ENCODE measurements at places on chromosomes 7 and 10. TPM values are rescaled to one million over a fixed set of nuclear protein-coding genes. Genes with fewer than 3 reads are reported as not detected.

GRCh38 chr10:47029181-47030009, 118.2 kb downstream of the PTPN20 start:
- peaks cover 2% of the 10 kb centered on the region for H3K4me1 ChIP-seq
- H3K4me3 ChIP-seq, result no peak overlapping the region
- DNase-seq, result no peak
- no peaks in the 10 kb centered on the region for H3K36me3 ChIP-seq
- H3K27me3 ChIP-seq, result peaks cover 4% of the 10 kb centered on the region
- no peak overlapping the region for H3K27ac ChIP-seq

Gene TMEM236
- 0.07 TPM for total RNA-seq

Gene CNNM2
- total RNA-seq, result 14.3 TPM

Gene PALD1
- total RNA-seq, result 15.5 TPM

Gene SYT15B
- total RNA-seq, result not detected

GRCh38 chr10:126592901-126593300, 77.6 kb downstream of the C10orf90 start:
- H3K4me1 ChIP-seq, result no peaks in the 10 kb centered on the region
- H3K27ac ChIP-seq, result no peak overlapping the region
- DNase-seq, result no peak

DNA sequence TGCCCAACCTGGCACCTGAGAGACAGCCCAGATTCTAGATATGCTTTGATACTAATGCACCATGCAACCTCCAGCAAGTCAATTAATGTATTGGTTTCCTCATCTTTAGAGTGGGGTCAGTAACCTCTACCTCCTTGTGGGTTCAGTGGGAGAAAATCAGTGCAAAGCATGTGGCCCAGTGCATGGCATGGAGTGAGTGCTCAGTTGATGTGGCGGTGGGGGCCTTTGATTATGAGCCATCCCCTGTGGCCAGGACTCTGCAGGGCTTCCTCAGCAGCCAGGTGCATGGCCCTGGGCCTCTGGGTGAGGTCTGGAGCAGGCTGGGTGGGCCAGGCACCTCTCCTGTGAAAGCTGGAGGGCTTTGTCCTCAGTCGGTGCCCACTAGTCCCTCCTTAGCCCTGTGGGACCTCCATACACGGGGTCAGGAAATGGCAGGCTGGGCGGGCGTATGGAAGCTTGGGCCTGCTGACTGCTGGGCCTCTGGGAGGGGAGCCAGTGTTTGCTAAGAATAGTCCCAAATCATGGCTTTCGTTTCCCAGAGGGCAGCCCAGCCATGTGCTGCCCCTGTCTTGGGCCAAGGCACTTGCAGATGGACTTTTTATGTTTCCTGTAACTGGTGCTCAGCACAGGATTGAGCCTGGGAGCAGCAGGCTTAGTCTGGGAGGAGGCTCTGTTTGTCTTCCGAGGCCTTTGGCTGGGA, 3.4 kb downstream of the PALD1 start:
- no peak overlapping the region for H3K4me3 ChIP-seq
- H3K27me3 ChIP-seq, result peaks cover 6% of the 10 kb centered on the region
- no peaks in the 10 kb centered on the region for H3K36me3 ChIP-seq
- peaks cover 18% of the 10 kb centered on the region for H3K4me1 ChIP-seq
- no peak overlapping the region for H3K27ac ChIP-seq

Gene ITGA8
- 0.93 TPM for total RNA-seq

DNA sequence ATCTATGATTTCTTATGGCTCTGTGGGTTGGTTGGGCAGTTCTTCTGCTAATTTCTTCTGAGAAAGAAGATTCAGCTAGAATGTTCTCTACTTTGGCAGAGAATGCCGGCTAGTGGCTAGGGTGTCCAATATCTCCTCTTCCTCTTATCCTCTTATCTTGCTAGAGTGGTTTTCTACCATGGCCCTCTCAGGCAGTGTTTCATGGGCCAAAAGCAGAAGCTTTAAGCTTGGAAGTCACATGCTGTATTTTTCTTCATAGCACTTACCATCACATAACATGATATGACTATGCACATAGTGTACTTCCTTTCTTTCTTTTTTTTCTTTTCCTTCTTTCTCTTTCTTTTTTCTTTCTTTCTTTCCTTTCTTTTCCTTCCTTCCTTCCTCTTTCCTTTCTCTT, 140.0 kb downstream of the ITGB8 start:
- peaks cover 3% of the 10 kb centered on the region for H3K4me1 ChIP-seq
- no peak for DNase-seq
- H3K4me3 ChIP-seq, result no peak overlapping the region
- H3K27me3 ChIP-seq, result no peaks in the 10 kb centered on the region

DNA sequence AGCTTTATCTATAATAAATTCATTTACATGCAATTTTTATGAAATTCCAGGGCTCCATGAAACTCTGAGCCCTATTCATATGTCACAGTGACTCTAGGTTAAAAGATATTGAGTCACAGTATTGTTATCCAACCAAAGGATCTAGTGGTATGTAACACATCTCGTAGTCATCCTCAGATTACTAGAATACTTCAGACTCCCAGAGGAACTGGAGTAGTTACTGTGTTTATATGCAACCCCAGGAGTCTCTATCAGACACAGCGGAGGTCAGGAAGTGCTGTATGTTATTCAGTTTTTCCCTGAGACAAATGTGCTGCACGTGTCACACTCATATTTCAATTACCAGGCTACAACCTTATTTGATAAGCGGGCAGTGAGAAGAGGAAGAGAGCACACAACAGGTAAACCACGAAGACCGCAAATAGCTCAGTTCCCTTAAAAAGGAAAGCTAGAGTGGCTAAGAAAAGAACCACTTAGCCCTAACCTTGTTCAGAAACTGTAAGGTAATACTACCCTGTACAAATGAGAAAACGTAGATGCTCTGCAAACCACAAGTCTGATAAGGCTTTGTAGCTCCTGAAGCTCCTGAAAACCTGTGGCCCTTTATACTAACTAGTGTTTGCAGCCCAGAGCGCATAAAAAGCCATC, 114.0 kb upstream of the CNTNAP2 start:
- no peaks in the 10 kb centered on the region for H3K27me3 ChIP-seq
- no peak for DNase-seq
- no peaks in the 10 kb centered on the region for H3K36me3 ChIP-seq
- no peak overlapping the region for H3K4me3 ChIP-seq

Gene CRHR2
- 2.4 TPM for total RNA-seq

DNA sequence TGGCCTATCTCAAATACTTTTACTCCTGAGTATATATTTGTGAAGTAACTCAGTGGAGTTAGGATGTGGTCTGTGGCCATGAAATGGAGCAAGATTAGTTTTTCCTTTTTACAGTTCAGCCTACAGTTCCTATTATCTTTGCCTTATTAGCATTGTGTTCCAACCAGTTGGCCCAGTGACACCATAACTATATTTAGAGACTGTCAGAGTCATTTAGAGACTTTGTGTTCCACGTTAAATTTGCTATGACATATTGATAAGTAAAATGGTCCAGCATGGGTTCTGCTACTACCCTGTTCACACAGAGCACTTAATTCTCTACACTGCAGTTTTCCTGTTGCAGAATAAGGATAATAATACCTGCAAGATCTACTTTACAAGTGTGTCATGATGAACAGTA, 68.3 kb upstream of the RAB11FIP2 start:
- no peak overlapping the region for H3K27ac ChIP-seq
- H3K36me3 ChIP-seq, result no peaks in the 10 kb centered on the region
- H3K4me3 ChIP-seq, result no peak overlapping the region
- DNase-seq, result no peak

GRCh38 chr10:129850790-129851189, 113.3 kb downstream of the EBF3 start:
- H3K36me3 ChIP-seq, result peaks cover 12% of the 10 kb centered on the region
- H3K4me3 ChIP-seq, result peak overlapping the region; percentile 47

Gene LOXL4
- 6.1 TPM for total RNA-seq

Gene ZNF425
- total RNA-seq, result 6.5 TPM

DNA sequence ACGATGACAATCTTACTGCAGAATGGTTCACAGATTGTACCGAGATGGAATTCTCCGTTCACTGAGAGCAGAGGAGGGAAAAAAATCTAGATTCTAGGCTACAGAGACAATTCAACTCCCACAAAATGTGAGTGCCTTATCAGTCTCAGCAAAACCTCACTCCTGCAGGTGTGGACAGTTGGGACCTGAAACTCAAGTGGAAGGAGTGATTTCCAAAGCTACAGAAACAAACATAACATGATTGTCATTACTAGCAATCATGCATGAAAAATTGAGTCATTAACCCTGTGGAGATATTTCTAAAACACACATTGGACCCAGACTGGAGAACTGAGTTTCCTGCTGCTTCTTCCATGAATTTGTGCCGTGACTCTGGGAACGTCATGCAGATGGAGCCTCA, 70.3 kb downstream of the CALML3 start:
- peak overlapping the region; percentile 54 for H3K27ac ChIP-seq
- no peak for DNase-seq
- H3K4me3 ChIP-seq, result no peak overlapping the region
- H3K36me3 ChIP-seq, result no peaks in the 10 kb centered on the region

GRCh38 chr7:100127866-100128636, 1.3 kb downstream of the MBLAC1 start:
- H3K4me1 ChIP-seq, result peaks cover 3% of the 10 kb centered on the region
- H3K27me3 ChIP-seq, result peaks cover 7% of the 10 kb centered on the region
- H3K27ac ChIP-seq, result peak overlapping the region; percentile 38
- DNase-seq, result peak; percentile 56

DNA sequence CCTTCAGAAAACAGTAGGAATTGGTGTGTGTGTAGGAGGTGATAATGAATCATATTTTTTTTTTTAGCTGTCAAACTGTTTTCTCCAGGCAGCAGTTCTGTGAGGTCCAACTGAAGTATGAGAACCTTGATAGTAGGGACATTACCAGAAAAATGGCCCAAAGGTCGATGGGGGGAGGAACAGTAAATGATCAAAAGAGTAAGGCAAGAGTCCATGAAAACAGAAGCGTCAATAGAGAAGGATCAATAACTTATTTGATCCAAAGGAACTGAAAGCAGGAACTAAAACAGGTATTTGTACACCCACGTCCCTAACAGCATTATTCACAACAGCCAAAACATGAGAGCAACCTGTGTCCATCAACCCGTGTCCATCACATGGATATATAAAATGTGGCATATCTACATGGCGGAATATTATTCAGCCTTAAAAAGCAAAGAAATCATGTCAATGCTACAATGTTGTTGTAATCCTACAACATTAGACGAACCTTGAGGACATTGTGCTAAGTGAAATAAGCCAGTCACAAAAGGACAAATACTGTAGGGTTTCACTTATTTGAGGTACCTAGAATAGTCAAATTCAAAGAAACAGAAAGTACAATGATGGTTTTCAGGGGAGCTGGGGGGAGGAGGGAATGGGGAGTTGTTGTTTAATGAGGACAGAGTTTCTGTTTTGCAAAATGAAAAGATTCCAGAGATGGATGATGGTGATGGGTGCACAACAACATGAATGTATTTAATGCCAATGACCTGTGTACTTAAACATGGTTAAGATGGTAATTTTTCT, 214.0 kb upstream of the KLF14 start:
- peaks cover 2% of the 10 kb centered on the region for H3K27me3 ChIP-seq
- H3K4me1 ChIP-seq, result peaks cover 4% of the 10 kb centered on the region
- no peak overlapping the region for H3K4me3 ChIP-seq
- no peak overlapping the region for H3K27ac ChIP-seq
- no peaks in the 10 kb centered on the region for H3K36me3 ChIP-seq
- DNase-seq, result no peak

- no peak overlapping the region for H3K27ac ChIP-seq
- no peaks in the 10 kb centered on the region for H3K36me3 ChIP-seq
- no peaks in the 10 kb centered on the region for H3K27me3 ChIP-seq
- H3K4me1 ChIP-seq, result peaks cover 1% of the 10 kb centered on the region
- no peak overlapping the region for H3K4me3 ChIP-seq
- no peak for DNase-seq
Observed at GRCh38 chr10:112362833-112363232, 11.1 kb upstream of the ACSL5 start.

GRCh38 chr10:31479752-31480151, 160.7 kb downstream of the ZEB1 start:
- no peak for DNase-seq
- H3K4me1 ChIP-seq, result no peaks in the 10 kb centered on the region
- peaks cover 32% of the 10 kb centered on the region for H3K36me3 ChIP-seq
- no peak overlapping the region for H3K4me3 ChIP-seq
- no peaks in the 10 kb centered on the region for H3K27me3 ChIP-seq
- no peak overlapping the region for H3K27ac ChIP-seq

Gene OPN4
- not detected for total RNA-seq

DNA sequence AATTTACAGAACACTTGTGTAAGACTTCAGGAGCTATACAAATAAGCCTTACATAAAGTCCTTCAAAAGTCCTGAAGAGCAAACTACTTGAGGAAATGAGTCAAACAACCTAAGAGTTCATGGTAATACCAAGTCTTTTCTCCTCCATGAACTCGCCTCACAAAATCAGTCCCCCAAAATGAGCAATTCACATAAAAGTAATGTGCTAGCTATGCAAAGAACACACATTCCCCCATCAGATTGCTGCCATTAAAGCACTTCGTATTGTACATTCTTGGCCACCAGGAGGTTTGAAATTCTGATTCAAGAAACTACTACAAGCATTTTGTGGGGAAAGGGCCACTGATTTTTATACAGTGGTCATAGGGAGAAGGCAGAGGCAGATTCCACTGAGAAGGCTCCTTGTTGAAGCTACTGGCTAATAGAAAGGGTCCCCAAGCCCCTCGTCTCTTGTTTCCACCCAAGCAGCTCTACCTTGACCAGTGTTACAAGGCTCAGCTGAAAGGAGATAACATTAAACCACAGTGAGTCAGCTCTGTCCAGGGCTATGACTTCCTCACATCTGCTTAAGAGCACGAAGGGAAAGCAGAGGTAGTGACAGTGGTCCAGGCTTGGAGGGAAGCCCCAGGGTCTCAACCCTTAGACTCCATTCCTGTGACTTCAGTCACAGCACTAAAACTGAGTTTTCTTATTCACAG, 115.2 kb upstream of the CDK1 start:
- no peaks in the 10 kb centered on the region for H3K4me1 ChIP-seq
- no peak for DNase-seq
- no peak overlapping the region for H3K4me3 ChIP-seq
- no peaks in the 10 kb centered on the region for H3K36me3 ChIP-seq
- H3K27ac ChIP-seq, result no peak overlapping the region

GRCh38 chr10:22049635-22050034, 46.1 kb upstream of the DNAJC1 start:
- H3K4me3 ChIP-seq, result no peak overlapping the region
- H3K36me3 ChIP-seq, result no peaks in the 10 kb centered on the region
- DNase-seq, result no peak
- H3K4me1 ChIP-seq, result no peaks in the 10 kb centered on the region
- H3K27ac ChIP-seq, result no peak overlapping the region
- H3K27me3 ChIP-seq, result no peaks in the 10 kb centered on the region

GRCh38 chr10:3122486-3123205, 49.9 kb downstream of the PITRM1 start:
- no peaks in the 10 kb centered on the region for H3K36me3 ChIP-seq
- no peak overlapping the region for H3K27ac ChIP-seq
- no peak overlapping the region for H3K4me3 ChIP-seq
- H3K27me3 ChIP-seq, result peaks cover 4% of the 10 kb centered on the region
- H3K4me1 ChIP-seq, result peaks cover 18% of the 10 kb centered on the region

Gene TFPI2
- 3.2 TPM for total RNA-seq

DNA sequence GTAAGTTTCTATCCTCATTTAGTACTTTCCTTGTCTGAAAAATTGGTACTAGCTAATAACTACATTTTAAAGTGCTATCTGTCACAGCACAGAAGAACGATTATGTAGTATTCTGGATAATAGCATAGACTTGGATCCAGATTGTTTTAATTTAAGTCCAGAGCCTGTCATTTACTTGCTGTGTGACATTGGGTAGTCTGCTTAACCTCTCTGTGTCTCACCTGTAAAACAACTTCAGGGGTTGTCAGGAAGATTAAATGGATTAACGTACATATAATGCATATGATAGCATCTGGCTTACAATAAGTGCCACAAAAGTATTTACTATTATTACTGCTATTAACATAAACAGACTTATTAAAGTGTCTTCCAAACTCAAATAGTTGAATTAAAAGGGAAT, 1221.4 kb downstream of the GATA3 start:
- no peaks in the 10 kb centered on the region for H3K36me3 ChIP-seq
- no peak overlapping the region for H3K4me3 ChIP-seq
- no peak for DNase-seq
- no peak overlapping the region for H3K27ac ChIP-seq
- H3K4me1 ChIP-seq, result peaks cover 1% of the 10 kb centered on the region

All from glutamatergic neuron (in vitro differentiated cells).